ENCODE measurements at places on chromosomes 5 and 9. TPM values are rescaled to one million over a fixed set of nuclear protein-coding genes. Genes with fewer than 3 reads are reported as not detected.

The GNA14 gene
- total RNA-seq: 0.42 TPM

The PCDH12 gene
- total RNA-seq: not detected

The PGM5 gene
- total RNA-seq: 1.1 TPM

The SPINK4 gene
- total RNA-seq: not detected

The THG1L gene
- 6.1 TPM for total RNA-seq

The TTC16 gene
- total RNA-seq: not detected

The SLC36A2 gene
- not detected for total RNA-seq

- DNase-seq: no peak
Measured at GRCh38 chr5:116411101-116411571, 163.5 kb downstream of the SEMA6A start.

DNA sequence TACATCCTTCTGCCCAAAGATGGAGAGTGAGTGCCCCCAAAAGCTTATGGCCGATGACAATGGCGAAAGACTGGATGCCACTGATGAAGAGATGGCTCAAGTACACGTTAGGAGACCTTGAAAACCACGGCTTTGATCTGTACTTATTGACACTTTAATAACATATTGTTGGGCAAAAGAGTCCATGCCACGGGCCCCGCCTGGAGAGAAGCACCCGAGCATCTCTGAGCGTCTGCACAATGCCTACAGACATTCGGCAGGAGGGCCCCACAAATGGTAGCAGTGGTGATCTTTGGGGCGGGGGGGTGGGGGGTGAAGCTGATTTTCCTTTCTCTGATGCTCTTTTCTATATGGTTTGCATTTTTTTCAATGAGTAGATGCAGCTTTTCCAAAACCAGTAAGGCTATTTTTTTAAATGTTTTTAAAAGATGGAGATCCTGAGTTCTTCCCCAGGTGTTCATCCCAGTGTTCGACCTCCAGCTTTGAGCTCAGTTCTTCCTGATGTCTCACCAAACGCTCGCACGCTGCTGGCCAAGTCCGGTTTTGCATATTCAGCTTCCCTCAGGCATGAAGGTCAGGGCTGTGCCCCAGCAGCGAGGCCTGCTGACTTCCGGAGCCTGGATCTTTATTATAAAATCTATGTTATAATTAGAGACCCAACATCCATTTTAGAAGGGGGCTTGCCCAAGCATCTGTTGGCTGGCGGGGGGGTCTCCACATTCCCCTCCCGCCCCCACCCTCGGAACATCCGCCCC lies 34.3 kb upstream of the BARHL1 start:
- DNase-seq: no peak

- DNase-seq: peak; percentile 77
Measured at GRCh38 chr5:140054086-140054689, 11.1 kb upstream of the NRG2 start.

GRCh38 chr5:44332285-44332971 lies 56.8 kb downstream of the FGF10 start:
- peak; percentile 14 for DNase-seq

DNA sequence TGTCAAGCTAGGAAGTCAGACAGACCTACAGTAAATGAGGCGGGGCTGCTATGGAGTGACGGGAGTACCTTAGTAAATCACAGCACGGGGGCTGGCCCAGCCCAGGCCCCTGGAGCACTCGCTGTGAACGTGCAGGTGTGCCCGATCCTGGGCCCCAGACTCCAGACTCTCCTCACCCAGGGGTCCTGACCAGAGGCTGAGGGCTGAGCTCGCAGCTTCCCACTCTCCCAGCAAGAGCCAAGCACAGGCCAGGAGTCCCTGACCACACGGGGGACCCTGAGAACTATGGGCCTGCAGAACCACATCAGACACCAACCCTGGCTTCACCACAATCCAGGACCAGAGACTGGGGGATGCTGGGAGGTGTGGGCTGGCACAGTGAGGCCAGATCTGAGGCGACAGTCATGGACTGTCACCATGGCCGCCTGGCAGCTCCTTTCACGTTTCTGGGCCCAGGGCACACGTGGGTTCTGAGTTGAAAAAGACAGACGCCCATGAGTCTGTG lies 73.4 kb downstream of the ADAMTS2 start:
- no peak for DNase-seq

GRCh38 chr9:100091650-100092049 lies 7.2 kb downstream of the ERP44 start:
- DNase-seq: no peak

- no peak for DNase-seq
Measured at GRCh38 chr9:72039532-72039931, 20.9 kb downstream of the C9orf57 start.

- no peak for DNase-seq
Measured at GRCh38 chr5:17425385-17426070, 72.5 kb upstream of the TAF11L2 start.

GRCh38 chr9:126298063-126298801 lies 28.4 kb upstream of the MVB12B start:
- DNase-seq: no peak

DNA sequence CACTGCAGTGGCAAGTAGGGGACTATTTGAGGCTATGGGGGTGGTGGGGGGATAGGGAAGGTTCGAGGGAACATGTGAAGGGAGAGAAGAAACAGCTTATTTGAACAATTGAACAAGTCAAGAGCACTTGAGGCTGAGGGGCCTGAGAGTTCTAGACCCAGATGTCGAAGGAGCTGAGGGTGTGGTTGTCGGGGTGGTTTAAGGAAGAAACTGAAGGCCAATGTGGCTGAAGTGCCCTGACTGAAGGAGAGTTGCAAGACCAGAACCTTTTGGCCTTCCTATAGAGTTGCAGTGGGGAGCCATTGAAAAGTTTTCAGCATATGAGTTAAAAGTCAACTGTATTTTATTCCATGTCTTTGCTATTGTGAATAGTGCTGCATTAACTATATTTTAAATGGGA lies 19.1 kb downstream of the FOCAD start:
- DNase-seq: no peak

- peak; percentile 91 for DNase-seq
Measured at GRCh38 chr9:94937214-94937903, 210.9 kb downstream of the AOPEP start.
